ENCODE measurements at places on chromosomes 5 and 9.

GRCh38 chr5:98568336-98568735 lies 205.1 kb upstream of the RGMB start:
- no peak for DNase-seq

GRCh38 chr5:2607598-2607997 lies 143.9 kb downstream of the IRX2 start:
- no peak for DNase-seq

GRCh38 chr5:127353796-127354195 lies 63.2 kb downstream of the MEGF10 start:
- DNase-seq, result no peak

GRCh38 chr5:150295172-150295634 lies 5.6 kb upstream of the CAMK2A start:
- no peak for DNase-seq

- DNase-seq, result peak; percentile 86
These were observed 269.8 kb downstream of the SYK start for GRCh38 chr9:91071184-91071990.

DNA sequence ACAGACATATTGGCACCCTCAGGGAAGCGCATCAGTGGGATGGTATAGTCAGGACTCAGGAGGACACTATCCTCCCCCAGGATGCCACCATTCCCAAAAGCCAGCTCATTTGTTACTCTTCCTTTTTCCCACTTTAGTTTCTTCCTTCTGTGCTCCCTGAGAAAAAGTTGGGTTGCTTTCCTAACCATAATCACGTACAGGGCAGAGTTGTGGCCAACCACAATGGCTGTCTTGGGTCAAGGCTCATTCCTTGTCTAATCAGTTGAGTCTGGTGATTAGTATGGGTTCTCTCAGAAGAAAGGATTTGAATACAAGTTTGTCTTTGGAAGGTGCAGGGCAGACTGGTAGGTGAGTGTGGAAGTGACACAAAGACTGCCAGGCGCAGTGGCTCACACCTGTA lies 26.6 kb upstream of the ATP6V1G1 start:
- DNase-seq, result no peak

DNA sequence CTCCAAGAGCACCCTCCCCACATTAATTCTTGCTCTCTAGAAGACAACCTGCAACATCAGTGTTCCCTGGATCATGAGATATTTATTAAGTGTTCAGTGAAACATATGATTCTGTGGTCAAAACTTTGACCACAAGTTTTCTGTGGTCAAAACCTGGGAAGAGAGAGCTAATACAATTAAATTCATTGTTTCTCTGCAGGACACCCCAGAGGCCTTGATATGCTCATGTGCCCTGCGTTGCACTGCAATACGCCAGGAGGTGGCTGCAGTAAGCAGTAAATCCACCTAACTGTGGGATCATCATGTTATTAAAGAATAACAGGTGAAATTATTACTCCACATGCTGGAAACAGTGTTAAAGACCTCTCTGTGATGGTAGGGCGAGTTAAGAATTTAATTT lies 109.3 kb upstream of the SPDL1 start:
- DNase-seq, result no peak

GRCh38 chr5:14650052-14650451 lies 14.5 kb upstream of the OTULIN start:
- DNase-seq, result no peak

DNA sequence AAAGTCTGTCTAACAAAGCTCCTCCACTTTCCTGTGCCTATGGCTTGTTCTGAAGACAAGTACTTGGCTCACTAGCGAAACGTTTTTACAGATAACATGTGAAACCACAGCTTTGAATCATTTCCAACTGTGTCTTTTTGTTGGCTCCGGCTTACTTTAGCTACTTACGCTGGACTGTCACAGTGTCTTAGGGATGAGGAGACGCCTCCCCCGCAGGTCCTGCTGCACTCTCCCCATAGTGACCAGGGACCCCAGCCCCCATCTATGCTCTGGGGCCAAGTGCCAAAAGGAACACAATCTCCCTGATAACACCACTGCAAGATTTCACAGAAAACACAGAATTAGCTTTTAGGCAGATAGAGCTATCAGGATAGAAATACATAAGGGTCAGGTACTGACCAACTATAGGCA lies 219.1 kb downstream of the ADAMTS6 start:
- DNase-seq, result no peak

GRCh38 chr5:15594977-15595568 lies 95.1 kb downstream of the FBXL7 start:
- no peak for DNase-seq

- DNase-seq, result no peak
These were observed 121.2 kb upstream of the ST8SIA4 start for GRCh38 chr5:101024299-101024698.

DNA sequence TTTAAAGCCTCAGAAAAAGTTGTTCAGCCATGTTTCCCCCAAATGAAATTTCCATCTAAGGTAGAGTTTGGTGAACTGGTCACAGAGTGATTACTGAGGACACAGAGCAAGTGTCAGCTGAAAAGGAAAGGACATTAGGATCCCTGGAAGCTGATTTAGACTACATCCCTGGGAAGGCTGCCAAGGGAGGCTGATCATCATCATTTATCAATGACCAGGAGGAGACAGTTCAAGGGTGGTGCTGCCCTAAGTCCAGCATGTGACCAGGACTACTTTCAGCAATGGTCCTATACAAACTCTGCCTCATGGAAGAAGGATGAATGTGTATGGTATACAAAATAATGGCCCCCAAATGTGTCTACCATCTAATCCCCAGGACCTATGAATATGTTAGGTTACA lies 120.6 kb downstream of the PIK3R1 start:
- DNase-seq, result no peak

DNA sequence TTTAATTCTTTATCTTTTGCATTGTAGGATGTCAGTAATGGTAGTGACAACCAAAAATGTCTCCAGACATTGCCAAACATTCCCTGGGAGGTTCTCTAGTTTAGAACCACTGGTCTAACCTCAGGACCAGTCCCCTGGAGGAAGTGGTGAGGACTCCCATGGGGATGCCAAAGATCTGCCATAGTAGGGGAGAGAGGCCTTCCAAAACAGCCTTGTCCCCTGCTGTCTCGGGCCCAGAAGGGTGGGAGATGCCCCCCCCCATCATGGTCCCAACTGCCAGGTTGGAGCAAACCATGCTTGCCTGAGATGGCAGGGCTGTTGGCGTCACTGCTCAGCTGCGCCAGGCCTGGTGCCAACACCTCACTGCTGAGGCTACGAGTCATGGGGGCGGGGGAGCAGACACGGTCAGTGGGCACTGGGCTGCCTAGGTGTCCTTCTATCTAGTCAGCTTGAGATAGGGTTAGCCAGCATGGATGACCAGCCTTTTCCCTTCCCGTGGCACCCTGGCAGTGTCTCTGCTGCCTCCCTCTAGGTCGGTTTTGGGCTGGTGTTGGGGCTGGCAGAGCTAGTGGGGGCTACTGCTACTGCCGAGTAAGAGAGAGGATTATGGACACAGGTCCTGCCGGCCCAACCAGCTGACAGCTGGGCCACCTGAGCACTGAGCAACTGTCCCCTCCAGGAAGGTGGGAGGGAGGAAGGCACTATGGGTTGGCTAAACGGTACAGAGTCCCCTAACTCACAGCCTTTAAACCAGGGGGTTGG lies 8.3 kb upstream of the CXXC5 start:
- DNase-seq, result peak; percentile 15

GRCh38 chr5:12073426-12073825 lies 169.2 kb upstream of the CTNND2 start:
- no peak for DNase-seq

- no peak for DNase-seq
These were observed 228.2 kb downstream of the MTRR start for GRCh38 chr5:8097146-8097545.

DNA sequence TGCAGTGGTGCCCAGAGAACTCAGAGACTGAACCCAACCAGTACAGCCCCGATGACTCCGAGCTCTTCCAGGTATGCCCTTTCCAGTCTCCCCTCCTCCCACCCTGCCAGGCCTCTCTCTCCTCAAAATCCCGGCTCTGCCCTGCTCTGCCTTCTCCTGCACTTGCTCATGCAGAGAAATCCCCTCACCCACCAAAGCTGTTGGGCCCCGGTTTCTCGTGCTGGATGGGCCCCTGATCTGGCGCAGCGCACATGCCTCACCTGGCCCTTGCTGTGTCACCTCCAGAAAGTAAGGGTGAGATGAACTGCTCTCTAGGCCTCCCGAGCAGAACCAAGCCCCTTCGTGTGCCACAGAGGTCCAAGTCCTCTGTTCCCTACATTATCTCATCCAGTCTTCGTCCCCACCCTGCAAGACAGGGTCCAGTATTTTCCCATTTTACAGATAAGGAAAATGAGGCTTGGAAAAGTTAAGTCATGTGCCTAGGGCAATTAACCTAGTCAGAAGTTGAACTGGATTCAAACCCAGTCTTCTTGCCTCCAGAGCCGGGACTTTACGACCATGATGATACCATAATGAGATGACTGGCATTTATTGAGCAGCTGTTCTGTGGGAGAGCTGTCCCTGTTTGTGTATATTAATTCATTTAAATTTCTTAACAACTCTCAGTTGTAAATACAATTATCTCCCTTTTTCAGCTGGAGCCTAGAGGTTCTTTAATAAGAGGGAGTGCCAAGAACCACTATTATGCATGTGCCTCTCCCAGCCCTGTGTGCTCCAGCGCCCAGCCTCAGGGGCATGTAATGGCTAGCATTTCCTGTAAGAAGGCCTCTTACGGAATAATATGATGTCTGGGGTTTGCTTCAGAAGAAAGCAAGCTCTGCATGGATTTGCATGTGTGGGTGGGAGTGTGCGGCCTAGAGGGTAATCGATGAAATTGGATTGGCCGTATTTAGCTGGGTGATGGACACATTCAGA lies 90.7 kb downstream of the PPARGC1B start:
- no peak for DNase-seq

GRCh38 chr9:97510797-97511654 lies 9.6 kb downstream of the TMOD1 start:
- DNase-seq, result peak; percentile 11

DNA sequence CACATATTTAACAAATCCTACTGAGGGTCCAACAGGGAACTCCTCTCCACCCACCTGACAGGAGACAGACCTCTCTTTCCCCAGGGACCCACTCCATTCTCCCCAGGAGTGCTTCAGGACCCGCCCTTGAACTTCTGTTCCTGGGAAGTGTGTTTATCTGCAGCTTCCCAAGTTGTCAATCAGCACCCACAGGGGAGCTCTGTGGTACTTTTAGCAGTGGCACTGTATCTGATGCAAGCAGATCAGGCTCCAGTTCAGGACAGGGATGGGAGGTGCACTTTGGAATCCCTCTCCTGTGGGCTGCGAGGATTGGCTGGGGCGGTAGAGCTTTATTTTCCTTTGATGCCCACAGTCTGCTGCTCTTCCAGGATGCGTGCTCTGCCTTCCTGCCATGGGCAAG lies 8.7 kb downstream of the GALNT10 start:
- no peak for DNase-seq

DNA sequence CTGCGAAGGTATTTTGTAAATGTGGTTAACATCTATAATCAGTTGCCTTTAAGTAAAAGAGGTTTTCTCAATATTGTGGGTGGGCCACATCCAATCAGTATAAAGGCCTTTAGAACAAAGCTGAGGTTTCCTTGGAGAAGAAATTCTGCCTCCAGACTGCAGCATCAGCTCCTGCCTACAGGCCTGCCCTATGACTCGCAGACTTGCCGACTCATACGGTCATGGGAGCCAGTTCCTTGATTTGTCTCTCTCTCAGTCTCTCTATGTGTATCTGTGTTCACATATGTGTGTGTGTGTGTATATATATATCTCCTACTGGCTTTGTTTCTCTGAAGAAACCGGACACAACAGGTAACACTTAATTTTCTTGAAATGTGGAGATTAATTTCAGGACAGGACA lies 45.3 kb downstream of the SLC36A1 start:
- DNase-seq, result peak; percentile 51

DNA sequence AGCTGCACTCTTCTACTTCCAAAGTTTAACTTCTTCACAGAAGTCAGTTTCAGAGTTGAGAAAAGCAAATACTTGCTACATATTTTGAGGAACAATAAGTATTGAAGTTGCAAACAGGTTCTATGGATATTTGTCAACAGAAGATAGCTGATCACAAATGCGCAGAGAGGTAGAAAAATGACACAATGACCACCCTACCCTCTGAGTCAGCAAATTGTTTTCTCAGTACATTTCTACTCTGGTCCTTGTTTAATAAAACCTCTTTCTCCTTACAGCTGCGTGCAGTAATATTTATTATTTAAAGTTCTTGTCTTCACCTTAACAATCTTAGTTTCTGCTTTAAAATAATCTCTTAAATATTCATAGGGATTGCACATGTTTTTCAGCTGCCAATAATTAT lies 855.1 kb upstream of the CTNND2 start:
- DNase-seq, result no peak

GRCh38 chr9:120970244-120970643 lies 43.6 kb upstream of the TRAF1 start:
- DNase-seq, result no peak

- no peak for DNase-seq
These were observed 18.4 kb upstream of the C9orf72 start for GRCh38 chr9:27591672-27592071.

DNA sequence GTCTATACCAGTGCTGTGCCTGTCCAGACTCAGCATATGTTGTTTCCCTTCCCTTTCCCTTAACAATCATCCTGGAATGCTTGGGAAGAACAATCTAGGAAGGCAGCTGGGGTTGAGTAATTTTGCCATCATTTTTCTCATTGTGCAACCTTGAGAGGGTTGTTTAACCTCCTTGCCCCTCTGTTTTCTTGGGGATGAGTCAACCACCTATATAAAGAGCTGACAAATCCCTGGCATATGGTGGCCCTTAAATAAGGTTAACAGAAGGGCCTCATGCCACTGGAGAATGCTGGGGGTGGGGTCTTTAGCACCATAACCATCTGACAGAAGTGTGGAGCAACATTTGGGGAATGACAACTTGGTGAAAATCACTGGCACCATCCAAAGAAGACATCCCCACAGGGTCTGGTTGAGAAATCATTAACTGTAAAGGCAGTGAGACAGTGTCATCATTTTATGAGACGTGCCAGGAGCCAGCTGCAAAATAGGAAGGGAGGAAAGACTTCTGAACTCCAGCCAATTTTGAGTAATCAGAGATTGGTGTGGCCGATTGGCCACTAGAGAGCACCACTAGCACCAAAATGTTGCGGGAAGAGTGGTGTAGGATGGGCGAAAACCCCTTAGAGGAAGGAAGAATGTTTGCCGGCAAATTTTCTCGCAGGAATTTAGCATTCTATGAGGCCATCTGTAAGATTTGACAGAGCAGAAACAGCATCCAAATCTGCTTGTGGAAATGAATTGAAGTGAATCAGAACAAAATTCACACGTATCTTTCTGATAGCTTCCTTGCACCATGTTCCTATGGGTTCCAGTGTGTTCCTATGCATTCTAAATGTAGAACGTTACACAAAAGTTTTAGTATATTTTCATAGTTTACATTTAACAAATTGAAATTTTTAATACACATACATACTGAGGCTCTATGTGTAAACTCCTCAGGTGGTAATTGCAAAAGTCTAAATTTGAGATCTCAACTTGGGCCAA lies 113.8 kb downstream of the MSX2 start:
- DNase-seq, result no peak

- DNase-seq, result peak; percentile 61
These were observed at the start of gene LIFR for GRCh38 chr5:38556599-38557307. Gene LIFR, minus strand, starts transcription at chr5:38556646. Its CDS starts 25,999 bp downstream, at chr5:38530647.
